ENCODE measurements at places on chromosomes 1 and 21. TPM values are rescaled to one million over a fixed set of nuclear protein-coding genes. Genes with fewer than 3 reads are reported as not detected.

SYPL2 gene
- total RNA-seq = 0.44 TPM

ATP1A2 gene
- total RNA-seq = not detected

CRB1 gene
- not detected for total RNA-seq

MEF2D gene
- total RNA-seq = 29.8 TPM

AIRE gene
- not detected for total RNA-seq

SIK1 gene
- total RNA-seq = 1.7 TPM
